ENCODE measurements at places on chromosomes 7 and 10.

GRCh38 chr10:5442990-5443370 is 30.6 kb downstream of the NET1 start:
- DNase-seq: no peak

DNA sequence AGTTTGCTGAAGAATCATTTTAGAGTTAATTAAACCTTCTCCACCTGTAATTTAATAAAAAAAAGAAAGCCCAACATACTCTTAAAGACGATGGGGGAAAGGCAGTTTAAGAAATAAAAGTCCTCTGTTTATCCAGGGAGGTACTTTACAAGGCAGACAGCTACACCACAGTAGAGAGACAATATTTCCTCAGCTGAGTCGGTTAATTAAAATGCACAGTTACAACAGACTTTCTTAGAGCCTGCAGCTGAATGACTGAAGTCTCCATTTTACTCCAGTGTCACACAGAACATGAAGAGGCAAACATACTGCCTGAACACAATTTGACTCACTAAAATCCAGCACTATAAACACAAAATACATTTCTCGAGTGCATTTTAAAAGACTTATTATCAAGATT is 15.1 kb downstream of the LRRTM3 start:
- DNase-seq: no peak

- DNase-seq: no peak
These were observed 277.1 kb upstream of the POM121L12 start for GRCh38 chr7:52758356-52758755.

- DNase-seq: no peak
These were observed 79.5 kb upstream of the PRSS58 start for GRCh38 chr7:142337054-142338001.

DNA sequence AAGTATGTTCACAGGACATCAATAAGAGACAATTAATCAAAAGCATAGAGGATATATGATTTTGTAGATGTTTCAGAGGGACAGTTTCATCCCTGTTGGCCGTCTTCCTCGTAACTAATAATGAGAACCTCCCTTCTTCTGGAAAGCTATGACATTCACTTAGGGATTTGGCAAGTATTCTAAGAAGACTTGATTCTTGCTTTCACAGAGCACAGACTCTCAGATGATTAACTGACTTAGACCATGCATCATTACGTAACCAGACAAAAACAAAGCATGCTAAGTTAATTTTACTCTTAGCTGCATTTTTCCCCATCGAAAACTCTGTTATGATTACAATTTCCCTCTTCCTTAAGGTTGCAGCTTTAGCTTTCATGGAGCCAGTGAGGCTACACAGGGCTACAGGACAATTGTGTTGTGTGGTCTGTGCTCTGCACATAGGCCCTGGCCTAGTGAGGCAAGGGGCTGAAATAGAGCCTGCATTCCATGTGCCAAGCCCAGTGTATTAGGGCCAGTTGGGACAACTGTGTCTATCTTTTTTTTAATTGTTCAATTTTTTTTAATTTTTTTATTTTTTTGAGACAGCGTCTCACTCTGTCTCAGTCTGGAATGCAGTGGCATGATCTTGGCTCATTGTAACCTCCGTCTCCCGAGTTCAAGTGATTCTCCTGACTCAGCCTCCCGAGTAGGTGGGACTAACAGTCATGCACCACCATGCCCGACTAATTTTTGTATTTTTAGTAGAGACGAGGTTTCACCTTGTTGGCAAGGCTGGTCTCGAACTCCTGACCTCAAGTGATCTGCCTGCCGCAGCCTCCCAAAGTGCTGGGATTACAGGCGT is 105.3 kb downstream of the PLXDC2 start:
- no peak for DNase-seq

DNA sequence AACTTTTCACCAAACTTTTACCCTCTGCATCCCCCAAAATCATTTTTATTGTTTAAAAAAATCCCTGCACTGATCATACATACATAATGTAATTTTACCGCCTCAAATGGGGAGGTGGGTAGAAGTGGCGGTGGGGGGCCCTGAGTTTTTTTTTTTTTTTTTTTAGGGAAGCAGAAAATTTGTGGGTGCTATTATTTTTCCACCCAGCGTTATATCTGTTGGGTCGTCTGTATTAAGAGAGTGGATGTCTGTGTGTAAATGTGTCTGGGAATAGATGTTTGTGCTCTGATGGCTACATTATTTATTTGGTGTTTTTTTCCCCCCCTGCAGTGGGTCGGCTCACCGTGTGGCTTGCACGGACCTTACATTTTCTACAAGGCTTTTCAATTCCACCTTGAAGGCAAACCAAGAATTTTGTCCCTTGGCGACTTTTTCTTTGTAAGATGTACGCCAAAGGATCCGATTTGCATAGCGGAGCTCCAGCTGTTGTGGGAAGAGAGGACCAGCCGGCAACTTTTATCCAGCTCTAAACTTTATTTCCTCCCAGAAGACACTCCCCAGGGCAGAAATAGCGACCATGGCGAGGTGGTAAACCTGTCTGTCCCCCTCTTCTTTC is 438 bp downstream of the ARID5B start:
- DNase-seq: no peak

- DNase-seq: no peak
These were observed 139.5 kb downstream of the ST7 start for GRCh38 chr7:117092785-117093184.
